CD8-positive, alpha-beta T cell (primary cell): ENCODE measurements at places on chromosomes 12 and 14.

GRCh38 chr12:12880537-12880936 is 10.8 kb upstream of the GPRC5A start:
- no peak for DNase-seq

DNA sequence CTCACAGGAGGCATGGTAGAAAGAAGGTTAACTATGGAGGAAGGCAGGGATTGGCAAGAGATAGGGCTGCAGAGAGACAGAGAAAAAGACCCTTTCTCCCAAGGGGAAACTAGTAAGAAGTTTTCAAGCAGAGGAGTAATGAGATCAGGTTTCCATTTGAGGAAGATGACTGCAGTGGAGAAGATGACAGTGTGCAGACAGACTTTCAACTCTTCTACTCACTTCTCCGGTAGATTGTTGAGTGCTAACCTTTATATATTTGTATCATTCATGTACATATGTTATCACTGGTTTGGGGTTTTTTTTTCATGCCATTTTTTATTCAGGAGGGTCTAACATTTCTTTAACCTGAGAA is 5.9 kb upstream of the B3GNT4 start:
- no peak for DNase-seq

DNA sequence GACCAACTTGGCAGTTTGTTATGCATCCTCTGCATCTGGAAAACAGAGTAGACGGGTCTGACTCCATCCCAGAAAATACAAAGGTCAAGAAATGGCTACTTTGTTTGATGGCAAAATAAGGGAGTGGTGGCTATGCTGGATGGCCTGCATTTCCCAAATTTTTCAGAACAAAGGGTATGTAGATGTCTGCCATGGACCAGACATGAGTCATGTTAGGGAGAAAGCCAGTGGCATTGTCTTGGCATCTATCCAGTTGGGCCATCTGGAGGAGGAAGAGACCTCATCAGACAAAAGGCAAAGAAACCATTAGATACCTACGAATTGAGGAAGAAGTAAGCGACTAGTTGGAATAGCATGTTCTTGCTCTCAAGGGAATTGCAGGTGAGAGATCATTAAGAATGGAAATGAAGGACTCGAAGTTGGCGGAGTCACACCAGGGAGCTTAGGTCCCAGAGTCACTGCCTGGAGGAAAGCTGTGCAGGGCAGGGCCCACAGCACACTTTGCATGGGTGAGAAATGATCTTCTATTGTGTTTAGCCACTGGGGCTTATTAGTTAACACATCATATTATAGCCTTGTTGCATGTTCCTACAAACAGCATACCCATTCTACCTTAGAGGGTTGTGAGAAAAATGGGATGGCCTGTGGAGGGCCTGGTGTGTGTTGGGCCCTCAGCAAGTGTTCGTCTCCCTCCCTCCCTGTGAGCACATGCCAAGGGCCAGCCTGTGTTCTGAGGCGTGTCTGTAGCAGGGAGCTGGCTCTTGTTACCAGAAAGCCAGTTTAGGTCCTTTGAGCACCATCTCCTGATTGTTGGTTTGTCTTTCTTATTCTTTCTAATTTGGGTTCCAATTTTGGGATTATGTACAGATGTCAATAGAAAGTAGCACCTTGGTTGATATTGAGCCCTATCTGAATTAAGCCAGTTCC is 119.4 kb downstream of the KTN1 start:
- no peak for DNase-seq

GRCh38 chr12:67640863-67641262 is 7.7 kb upstream of the DYRK2 start:
- no peak for DNase-seq

GRCh38 chr14:41873686-41874317 is 267.1 kb downstream of the LRFN5 start:
- no peak for DNase-seq

DNA sequence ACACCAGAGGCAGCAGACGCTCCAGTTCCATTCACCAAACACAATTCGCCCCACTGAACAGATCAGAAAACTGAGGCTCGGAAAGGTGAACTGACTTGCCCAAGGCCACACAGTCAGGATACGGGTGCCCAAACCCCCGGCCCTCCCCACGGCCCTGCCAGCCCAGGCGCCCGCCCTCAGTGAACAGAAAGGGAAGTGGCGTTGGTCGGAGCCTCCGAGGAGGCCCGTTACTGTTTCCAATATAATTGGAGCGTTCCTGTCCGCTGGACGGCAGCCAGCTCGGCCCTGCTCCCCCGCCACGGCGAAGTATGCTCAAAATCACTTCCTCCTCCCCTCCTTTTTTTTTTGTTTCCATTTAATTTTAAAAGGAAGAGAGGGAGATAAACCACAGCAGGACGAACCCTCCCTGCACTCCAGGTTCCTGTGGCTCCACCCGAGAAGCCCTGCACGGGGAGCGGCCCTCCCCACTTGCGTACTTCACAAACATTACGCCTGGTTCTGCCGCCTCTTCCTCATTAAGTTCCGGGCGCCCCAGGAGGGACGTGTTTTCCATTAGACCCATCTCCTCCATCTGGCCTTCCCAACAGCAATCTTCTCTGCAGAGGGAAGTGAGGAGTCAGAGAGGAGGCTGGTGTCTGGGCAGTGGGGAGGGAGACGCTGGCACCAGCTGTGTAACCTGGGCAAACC is 61.1 kb downstream of the NCOR2 start:
- DNase-seq, result no peak

DNA sequence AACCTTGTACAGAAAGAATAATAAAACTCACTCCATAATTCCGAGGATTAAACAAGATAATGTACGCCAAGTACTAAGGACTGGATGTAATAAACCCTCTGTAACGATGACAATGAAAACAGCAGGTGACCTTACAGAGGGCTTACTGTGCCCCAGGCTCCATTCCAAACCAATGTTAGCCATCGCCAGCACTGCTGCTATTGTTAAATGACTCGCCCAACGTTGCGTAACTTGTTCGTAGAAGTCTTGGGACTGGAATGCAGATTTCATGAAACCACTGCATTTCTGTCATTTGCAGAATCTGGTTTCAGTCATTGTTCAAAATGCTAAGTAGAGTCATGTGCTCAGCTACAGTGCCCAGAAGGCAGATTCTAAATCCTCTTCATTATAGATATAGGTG is 728 bp upstream of the STON2 start:
- DNase-seq, result no peak

DNA sequence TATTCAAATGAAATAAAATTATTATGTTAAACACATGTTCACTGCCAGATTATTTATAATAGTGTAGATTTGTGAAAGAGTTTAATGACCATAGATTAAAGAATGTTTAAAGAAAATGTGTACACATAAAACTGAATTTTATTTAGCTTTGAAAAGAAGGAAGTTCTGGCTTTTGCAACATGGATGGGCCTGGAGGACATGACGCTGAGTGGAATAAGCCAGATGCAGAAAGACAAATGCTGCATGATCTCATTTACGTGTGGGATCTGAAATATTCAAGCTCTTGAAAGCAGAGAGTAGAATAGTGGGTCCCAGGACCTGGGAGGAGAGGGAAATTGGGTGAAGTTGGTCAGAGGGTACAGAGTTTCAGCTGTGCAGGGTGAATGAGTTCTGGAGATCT is 1261.2 kb downstream of the TMEM121 start:
- DNase-seq, result no peak

DNA sequence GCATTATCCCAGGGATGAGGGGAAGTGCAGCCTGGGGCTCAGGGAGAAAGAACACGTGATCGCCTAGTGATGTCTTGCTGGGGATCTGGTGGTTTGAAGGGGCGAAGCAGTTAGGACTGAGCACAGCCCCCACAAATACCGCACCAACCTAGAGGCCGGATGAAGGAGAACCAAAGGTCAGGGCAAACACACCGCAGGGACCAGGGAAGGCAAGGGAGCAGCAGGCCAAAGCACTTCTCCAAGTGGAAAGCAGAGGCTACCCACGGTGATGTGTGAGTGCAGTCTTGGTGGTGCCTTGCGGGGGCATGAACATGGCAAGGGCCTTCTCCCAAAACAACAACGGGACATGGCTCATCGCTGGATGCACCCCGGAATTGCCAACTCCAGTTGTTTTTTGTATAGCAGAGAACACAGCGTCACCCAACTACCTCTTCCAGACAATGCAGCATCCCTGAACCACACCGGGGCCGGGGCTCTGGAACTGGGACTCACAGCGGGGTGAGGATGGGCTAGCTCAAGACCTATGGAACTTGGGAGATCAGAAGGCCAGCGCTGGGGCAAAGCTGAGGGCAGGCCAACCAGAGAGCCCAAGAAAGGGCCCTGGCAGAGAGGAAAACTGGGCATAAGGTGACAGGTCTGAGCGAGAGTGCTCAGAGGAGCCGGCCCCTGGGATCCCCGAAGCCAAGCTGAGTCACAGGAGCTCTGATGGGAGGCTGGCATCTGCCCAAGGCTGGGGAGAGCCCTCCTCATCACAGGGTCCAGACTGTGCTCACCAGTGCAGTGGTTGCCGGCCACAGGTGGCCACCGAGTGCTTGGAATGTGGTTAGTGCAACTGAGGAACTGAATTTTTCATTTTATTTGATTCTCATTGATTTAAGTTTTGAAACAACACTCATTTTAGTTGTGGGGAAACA is 11.1 kb downstream of the GALNT16 start:
- no peak for DNase-seq

DNA sequence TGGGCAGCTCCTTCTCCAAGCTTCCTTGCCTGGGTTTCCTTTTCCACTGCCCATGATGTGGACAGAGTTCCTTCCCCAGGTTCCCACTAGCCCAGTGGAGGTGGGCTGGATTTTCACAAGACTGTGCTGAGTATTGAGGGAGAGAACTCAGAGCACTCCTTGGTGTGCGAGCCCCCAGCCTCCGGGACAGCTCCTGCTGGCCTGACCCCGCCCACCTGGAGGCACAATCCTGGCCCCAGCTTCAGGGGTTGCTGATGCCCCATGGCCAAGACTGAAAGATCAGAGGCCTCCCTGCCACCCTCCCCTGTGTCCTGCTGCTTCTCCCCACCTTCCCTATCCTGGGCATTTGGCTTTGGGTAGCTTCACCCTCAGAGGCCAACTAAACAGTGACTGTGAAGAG is 7.7 kb downstream of the KCNH3 start:
- no peak for DNase-seq

GRCh38 chr14:95365401-95365800 is 45.7 kb upstream of the CLMN start:
- no peak for DNase-seq

DNA sequence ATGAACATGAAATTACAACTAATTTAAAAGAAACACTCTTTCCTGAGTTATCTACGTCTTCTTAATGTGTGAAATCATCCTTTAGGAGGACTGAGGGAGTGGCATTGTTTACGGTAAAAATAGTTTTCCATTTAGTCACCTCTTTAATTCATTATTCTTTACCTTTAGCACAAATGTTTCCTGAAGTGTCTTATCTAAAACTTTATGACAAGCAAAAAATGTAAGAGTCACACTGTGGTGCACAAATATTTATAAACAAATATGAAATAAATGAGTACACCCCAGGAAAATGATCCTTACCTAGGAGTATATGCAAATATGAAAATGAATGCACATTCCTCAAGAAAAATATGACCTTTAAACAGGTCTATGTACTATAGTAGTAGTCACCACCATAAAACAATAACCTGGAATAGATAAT is 104.6 kb downstream of the PTPRR start:
- DNase-seq, result no peak

GRCh38 chr14:52080808-52081755 is 12.2 kb upstream of the NID2 start:
- DNase-seq, result no peak

DNA sequence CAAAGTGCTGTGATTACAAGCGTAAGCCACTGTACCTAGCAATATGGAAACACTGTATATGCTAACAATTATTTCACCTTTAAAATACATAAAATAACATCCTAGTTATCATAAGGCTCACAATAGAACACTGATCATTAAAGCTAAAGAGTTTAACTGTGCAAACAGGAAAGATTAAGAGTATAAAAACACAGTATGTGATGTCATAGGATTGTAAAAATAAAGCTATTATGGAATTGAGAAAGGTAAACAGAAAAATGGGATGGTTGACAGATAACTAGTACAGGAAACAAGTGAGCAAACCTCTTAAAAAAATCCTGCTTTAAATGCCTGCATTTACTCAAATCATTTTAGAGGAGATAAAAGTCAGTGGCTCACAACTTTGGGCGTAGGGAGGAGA is 10.8 kb upstream of the IPO8 start:
- DNase-seq, result no peak

DNA sequence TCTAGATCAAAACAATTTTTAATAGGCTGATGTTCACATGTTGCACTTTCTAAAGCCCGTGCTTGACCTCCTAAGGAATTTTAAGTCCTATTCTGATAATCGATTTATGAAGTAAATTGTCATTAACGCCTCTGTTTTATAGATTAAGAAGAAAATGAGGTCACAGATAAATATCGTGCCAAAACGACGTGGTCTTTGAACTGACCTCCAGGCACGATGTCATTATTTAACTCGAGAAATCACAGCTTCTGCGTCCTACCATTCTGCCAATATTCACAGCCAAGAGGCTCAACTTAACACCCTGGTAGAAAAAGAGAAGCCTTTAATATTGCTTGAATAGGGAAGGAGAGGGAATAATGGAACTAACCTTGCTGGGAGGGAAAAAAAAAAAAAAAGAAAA is 888 bp upstream of the EEA1 start:
- DNase-seq, result no peak

DNA sequence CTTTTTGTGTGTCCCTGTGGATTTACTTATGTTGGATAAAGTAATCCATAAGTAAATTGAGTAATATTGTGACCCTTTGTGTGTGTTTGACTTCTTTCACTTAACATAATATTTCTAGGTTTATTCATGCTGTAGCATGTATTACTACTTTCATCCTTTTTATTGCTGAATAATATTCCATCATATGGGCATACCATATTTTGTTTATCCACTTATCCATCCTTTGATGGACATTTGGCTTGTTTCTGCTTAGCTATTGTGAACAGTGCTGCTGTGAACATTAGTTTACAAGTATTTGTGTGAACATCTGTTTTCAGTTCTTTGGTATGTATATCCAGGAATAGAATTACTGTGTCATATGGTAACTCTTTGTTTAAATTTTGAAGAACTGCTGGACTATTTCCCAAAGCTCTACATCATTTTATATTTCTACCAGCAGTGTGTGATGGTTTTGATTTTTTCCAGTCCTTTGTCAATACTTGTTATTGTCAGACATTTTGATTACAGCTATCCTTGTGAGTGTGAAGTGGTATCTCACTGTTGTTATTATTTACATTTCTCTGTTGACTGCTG is 25.2 kb downstream of the G2E3 start:
- no peak for DNase-seq

- DNase-seq, result no peak
Measured at GRCh38 chr12:52415870-52416750, 10.0 kb upstream of the KRT82 start.

- DNase-seq, result no peak
Measured at GRCh38 chr14:69701857-69702256, 65.1 kb upstream of the SRSF5 start.

- no peak for DNase-seq
Measured at GRCh38 chr12:18718462-18718861, 19.4 kb downstream of the PLCZ1 start.

GRCh38 chr14:23561259-23561658 is 5.2 kb downstream of the THTPA start:
- no peak for DNase-seq

GRCh38 chr12:100555722-100556121 is 17.8 kb upstream of the GAS2L3 start:
- no peak for DNase-seq
